ENCODE measurements at places on chromosomes 12 and 14.
A peak's percentile ranks its signal among the peaks of the same experiment; 100 is the strongest.

DNA sequence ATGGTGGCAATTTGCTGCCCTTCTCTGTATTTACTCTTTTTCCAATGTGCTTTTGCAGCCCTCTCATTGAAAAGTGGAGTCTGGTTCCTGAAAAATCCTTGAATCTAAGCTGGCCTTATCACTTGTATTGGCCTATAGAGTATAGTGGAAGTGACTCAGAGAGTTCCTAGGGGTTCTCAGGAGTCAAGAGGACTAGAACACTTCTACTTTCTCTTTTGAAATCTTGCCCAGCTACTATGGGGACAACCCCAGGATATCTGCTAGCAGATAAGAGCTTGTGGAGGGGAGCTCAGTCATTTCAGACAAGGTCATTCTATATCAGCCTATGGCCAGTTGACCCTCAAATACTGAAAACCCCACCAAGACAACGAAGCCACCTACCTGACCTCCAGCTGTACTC, 26.7 kb upstream of the WSCD2 start:
- no peak for DNase-seq

DNA sequence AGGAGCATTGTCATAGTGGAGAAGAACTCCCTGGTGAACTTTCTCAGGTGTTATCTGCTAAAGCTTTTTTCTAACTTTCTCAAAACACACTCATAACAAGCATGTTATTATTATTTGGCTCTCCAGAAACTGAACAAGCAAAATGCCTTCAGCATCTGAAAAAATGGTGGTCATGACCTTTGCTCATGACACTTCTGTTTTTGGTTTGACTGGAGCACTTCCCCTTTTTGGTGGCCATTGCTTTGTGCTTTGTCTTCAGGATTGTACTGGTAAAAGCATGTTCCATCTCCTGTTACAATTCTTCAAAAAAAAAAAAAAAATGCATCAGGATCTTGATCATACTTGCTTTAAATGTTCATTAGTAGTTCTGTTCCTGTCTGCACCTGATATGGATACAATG, 1241.6 kb upstream of the USP15 start:
- no peak for DNase-seq

DNA sequence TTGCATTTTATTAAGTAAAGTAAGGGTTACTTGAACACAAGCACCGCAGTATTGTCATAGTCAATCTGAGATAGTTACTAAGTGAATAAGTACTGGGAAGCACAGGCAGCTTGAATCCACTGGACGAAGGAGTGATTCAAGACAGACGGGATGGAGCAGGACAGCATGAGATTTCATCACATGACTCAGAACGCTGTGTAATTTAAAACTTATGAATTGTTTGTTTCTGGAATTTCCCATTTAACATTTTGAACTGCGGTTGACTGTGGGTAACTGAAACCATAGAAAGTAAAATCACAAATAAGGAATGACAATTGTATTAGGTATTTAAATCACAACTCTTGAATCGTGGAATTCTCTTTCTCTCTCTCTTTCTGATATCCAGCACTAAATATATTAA, 1630.4 kb upstream of the SEL1L start:
- no peak for DNase-seq

DNA sequence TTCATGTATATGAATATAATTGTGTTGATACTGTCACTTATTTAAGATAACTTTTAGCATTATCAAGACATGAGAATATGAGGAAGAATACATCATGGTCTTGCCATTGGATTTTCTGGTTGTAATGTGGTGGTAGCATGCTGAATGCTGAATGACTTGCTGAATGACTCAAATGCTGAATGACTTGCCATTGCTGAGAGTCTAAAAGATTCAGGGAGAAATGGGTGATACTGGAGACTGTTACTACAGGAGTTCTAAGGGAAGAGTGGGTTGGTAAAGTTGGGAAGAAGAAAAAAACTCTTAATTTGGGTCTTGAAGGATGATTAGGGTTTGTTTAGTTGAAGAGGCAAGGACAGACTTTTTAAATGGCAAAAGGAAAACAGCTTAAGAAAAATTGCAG, 72.1 kb upstream of the MANSC4 start:
- DNase-seq: no peak

DNA sequence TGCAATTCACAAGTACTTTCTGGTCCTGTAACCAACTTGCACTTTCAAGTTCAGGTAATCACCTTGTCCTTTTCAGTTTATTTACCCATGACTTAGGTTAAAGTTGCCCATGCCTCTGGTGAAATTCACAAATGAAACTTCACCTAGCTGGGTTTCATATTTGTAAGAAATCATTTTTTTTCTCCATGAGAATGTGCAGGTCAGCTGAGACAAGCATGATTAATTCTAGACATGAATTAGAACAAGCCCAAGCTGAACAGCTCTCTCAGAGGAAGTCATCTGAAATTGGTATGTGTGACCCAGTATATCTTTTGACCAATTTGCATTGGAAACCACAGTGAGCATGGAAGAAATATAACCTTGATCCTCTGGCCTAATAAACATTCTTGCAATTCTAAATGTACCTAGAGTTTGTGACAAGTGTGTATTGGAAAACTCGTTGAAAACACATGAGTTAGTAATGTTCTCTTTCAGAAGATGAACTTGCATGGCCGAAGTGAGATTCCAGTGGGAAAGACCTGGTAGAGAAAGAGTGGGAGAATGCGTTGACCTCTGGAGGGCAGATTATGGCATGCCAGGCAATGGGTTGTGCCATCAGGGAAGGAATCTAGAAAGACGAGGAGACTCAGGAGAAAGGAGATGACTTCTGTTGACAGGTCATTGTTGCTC, 486.5 kb downstream of the ZFP36L1 start:
- DNase-seq: no peak

GRCh38 chr12:103498990-103499389, 3.2 kb upstream of the C12orf42 start:
- no peak for DNase-seq

DNA sequence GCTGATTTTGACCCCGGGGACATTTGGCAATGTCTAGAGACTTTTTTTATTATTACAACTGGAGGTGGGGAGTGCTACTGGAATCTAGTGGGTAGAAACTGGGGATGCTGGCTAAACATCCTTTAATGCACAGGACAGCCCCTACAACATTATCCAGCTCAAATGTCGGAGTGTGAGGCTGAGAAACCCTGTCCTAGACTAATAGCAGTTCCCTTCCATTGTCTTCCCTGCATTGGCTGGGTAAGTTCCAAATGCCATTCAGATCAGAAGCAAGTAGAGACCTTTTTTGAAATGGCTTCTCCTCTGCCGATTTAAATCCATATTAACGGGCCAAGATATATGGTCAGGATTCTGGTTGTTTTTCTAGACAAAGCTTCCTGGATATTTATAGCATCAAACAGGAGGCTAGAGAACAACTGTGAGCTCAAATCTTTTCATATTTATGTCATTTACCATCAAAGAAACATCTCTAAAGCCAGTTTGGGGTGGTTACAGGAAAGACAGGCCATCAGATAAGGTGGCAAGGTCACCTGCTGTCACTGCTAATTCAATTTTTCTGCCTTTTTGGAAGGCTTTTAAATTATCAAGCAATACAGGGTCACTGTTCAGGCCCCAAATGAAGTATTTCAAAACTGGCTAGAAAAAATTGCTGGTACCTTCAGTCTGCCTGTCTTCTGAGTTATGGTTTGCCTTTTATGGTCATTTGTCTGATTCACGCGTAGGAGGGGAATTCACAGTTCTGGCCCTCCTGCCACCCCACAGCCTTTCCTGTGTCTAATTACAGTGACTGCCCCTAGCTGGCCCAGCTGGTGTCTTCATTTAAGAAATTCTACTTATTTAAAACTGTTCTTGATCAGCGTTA, 20.1 kb upstream of the AKAP5 start:
- DNase-seq: peak; percentile 13

DNA sequence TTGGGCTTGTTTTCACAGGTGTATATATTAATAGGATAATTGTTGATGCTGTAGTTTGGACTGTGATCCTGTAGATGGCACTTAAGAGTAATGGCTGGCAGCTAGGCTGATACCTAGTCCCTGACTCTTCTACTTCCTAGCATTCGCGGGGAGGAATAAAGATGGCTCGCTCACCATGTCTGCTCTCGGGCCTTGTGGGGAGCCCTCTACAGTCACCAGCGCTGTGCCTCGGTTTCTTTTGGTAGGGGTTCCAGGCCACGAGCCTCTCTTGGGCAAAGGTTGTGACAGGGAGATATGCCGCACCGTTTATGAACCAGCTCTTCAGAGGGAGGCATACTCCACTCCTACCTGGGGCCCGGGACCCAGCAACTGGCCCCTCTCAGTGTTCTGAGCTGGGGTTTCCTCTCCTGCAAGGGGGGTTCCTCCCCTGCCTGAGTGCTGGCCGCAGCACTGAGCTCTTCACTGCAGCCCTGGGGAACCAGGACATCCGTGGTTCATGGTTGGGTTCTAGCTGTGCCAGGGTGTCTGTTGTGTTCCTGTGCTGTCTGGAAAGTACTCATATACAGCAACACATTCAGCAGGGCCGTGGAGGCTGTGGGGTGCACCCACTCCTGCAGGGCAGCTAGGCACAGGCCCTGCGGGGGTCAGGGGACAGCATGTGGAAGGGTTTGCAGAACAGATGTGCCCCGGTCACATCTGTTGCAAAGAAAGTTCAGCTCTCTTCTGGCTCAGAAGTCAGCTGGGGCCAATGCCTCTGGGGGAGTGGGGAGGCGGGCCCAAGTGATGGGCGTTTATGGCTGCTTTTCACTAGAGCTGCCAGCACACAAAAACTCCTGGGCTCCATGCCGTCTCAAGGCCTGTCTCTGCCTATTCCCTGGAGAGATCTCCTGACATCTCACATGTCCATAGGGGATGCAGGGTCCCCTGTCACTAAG, 147.9 kb downstream of the PPFIA2 start:
- no peak for DNase-seq

GRCh38 chr14:65213316-65213715, 111.0 kb upstream of the MAX start:
- DNase-seq: no peak

- DNase-seq: no peak
These were observed 2.7 kb upstream of the LAG3 start for GRCh38 chr12:6769666-6770065.

GRCh38 chr12:80178846-80179245, 79.5 kb downstream of the OTOGL start:
- DNase-seq: no peak

- no peak for DNase-seq
These were observed 88.6 kb downstream of the PRMT8 start for GRCh38 chr12:3579446-3580093.

- no peak for DNase-seq
These were observed 379.3 kb downstream of the NAV3 start for GRCh38 chr12:78209846-78210505.

GRCh38 chr12:105580821-105581352, 250.4 kb downstream of the C12orf75 start:
- no peak for DNase-seq

DNA sequence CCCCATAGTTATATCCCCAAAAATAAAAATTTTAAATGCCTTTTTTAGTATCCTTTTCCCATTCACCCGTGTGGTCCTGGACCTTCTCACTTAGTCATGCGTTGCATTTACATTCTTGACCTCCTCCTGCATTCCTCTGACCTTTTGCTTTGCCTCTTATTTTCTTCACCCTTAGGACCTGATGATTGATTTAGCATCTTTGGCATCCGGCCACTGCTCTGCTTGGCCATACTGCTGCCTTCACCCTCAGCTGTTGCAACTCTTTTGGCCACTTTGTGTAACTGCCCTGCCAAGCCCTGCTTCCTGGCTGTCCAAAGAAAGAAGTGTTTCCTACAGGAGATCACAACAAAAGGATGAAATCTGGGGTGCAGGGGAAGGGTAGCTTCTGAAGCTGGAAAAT, 48.8 kb upstream of the SLC38A4 start:
- DNase-seq: no peak

GRCh38 chr12:52494100-52494499, 1.0 kb upstream of the KRT6A start:
- DNase-seq: no peak

GRCh38 chr14:90674716-90675115, 141.5 kb downstream of the TTC7B start:
- no peak for DNase-seq

- peak; percentile 32 for DNase-seq
These were observed 96.4 kb downstream of the SCARB1 start for GRCh38 chr12:124767066-124767821.

DNA sequence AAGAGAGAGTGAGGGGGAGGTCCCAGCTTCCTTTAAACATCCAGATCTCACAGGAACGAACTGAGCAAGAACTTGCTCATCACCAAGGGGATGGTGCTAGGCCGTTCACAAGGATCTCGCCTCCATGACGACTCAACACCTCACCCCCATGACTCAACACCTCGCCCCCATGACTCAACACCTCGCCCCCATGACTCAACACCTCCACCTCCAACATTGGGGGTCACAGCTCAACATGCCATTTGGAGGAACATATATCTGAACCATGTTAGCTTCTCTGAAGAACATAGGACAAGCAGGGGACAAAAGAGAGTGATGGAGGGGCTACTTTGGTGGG, 66.0 kb upstream of the LHX5 start:
- no peak for DNase-seq

DNA sequence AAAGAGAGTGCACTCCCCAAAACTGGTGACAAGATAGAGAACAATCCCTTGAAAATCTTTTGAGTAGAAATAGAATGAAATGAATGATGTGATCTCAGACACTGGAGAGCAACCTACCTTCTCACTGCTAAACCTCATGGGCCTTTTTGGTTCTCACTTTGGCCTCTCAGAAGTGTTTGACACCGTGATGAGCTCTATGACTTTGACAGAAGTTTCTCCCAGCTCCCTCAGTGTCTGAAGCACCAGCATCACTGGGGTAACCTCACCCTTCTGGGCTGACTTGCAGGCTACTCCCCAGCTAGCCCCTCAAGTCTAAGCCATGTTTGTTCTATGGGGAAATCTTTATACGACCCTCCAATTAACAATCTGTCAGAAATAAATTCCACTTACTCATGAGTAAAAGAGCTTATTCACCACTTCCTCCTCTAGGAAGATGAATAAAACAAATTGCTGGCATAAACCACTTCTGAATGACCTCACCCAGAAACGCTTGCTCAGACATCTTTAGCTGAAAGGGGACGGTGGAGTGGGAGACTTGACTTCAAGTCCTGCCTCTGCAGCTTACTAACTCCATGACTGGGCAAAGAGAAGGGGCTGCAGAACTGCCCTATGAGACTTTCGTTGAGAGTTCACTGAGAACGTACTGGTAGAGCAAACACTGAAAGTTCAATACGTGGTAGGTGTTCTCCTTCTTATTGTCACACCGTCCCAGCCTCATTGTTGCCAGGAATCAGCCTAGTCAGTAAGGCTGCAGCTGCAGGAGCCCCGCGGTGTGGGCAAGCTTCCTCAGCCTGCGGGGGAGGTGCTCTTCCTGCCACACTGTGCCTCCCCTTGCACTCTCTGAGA, 46.5 kb downstream of the ST8SIA1 start:
- no peak for DNase-seq

DNA sequence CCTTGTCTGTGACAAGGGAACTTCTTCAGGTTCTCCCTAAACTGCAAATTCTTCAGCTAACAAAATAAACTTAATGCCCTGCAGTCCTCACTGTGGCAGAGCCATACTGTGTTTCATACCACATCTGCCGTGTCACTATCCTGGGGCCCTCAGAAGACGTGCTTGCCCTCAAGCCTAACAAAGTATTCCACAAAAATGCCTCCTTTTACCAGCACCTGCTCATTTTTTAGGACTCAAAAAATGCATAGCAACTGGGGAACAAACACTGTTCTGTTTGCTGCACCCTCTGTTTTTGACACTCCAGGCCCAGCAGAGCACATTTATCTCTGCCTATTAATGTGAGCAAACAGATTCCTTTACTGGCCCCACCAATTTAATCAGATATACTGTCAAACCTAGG, 270.7 kb upstream of the SSTR1 start:
- no peak for DNase-seq
